ENCODE measurements at places on chromosomes 7 and 10.

DNA sequence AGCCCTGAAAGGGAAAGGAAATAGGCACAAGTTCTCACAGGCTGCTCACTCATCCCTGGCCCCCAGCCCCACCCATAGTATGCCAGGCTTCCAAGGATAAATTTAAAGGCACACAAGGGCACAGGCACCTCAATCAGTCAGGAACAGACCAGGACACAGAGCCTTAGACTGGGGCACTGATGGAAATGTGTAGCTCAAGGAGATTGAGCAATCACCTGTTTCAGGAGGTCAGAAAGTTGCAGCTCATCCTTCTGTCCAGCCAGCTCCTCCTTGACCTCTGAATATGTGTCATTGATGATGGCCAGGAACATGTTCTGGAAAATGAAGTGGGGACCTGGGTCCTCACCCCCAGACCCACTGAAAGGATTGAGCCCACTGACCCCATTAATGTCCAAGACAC lies 6.6 kb upstream of the BLOC1S2 start:
- DNase-seq, result no peak

GRCh38 chr10:125147971-125148439 lies 12.4 kb downstream of the CTBP2 start:
- DNase-seq, result no peak

DNA sequence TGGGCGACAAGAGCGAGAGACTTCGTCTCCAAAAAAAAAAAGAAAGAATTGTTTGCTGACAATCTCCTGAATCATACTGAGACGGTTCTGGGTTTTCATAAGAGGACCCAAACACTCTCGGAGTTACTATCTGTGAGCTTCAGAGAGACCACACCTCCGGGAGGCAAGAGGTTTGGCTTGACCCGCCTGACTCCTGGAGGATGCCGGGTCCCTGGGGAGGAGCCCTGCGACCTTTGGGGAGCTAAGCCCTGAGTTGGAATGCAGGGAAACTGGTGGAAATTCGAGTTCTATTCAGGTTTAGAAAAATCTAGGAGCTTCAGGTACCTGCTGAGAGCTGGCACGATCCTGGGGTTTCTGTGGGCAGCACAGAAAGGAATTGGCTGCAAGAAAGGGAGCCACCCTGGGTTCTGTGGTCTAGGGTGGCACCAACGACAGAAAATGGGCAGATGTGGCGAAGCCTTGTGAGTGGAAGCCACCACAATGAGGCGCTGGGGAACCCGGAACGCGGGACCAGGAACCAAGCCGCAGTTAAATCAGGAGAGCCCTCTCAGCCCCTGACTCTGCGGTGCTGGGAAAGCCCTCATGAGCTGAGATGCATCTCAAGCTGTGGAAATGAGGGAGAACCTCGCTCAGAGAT lies 21.9 kb upstream of the GATAD1 start:
- no peak for DNase-seq

DNA sequence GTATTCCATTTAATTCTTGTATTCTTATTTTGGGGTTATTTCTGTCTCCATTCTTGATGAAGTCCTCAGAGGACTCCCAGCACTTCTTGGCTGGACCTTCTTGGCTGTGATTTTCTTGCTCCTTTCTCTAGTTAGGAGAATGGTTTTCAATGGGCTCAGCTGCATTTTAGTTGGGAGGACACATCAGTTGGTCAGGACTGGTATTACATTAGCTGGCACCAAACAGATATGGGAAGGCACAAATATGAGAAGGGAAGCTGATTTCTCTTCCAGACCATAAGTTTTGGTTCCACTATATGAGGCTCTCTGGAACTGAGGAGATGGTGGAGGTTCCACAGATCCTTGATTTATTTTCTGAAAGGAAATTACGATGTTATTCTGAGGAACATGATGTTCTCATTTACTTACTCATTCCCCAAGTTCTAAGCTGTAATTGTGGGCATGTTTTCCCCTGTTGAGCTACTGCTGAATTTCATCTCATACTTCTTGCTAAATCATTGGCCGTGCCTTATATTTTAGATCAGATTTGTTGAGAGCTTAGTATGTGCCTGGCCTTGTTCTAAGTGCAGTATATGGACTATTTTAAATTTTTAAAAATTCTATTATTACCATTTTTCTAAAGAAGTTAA lies 261.0 kb downstream of the THSD7A start:
- no peak for DNase-seq

DNA sequence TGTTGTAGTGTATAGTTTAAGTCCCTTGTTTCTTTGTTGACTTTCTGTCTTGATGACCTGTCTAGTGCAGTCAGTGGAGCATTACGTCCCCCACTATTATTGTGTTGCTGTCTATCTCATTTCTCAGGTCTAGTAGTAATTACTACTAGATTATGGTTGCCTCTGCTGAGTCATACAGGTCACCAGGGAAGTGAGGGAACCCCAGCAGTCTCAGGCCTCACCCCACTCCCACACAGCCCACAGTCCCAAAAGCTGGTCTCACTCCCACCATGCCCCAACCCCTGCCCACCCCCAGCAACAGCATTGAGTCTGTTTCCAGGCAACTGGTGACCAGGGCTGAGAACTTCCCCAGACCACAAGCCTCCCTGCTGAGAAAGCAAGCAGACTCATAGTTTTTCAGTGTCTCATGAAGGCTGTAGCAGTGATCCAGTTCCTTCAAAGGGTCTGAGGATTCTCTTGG lies 88.0 kb downstream of the PLXDC2 start:
- no peak for DNase-seq

DNA sequence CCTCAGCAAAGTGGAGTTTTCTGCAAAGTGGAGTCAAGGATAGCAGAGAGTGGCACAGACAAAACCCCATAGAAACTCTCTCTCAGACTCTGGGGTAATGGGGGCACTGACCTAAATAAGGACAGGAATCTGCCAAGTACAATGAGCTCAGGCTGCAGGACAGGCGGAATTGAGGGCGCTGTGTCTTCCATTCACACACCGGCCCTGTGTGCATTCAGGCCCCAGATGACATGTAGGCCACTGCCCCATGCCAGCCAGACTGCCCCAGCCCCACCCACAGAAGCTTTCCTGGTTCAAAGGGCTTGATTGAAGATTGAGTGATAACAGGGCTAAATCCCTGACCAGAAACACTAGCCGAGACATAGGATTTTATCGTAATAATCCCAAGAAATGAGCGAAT lies 52.7 kb downstream of the EEPD1 start:
- DNase-seq, result no peak

DNA sequence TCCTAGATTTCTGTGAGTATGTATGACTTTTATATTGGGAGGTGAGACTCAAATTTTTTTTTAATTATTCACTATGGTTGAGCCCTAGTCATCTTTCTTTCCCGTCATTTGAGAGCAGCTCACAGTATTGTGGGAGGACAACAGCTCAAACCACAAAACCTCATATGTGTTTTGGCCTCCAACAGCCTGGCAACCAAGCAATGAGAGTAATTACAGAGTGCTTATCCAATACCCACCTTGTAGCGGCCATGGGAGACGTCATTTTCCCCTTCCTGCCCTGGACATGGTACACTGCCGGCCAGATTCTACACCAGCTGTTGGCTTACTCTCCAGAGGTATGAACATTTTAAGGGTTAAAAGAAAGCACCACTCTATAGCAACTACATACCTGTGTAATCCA lies 49.1 kb downstream of the DOCK4 start:
- no peak for DNase-seq
